Muscle of leg (tissue), 16 donors: ENCODE measurements at places on chromosomes 3 and 15. TPM values are rescaled to one million over a fixed set of nuclear protein-coding genes. Genes with fewer than 3 reads are reported as not detected.

GRCh38 chr3:97911459-97911858, 60.8 kb downstream of the RIOX2 start:
- DNase-seq, result no peak

GRCh38 chr15:48250640-48251076, 44.6 kb downstream of the SLC12A1 start:
- DNase-seq, result peak; percentile 89

DNA sequence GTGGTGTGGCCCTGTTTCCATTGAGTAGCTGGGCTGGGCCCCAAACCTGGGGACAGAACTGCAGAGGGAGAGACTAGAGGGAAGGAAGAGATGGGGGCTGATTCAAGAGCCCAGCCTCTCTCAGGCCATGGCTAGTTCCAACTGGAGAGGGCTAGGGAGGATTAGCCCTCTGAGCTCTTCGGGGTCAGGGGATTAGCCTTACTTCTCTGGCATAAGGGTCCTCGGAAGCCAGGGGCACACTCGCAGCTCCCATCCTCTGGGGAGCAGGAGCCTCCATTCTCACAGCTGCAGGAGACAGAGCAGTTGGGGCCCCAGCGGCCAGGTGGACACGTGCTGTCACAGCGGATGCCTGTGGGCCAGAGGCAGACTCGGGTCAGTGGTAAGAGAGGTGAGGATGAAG, 53.3 kb downstream of the RAB11A start:
- no peak for DNase-seq

- DNase-seq, result no peak
Observed at GRCh38 chr15:65292938-65293518, 2.8 kb upstream of the RNU5A-1 start.

DNA sequence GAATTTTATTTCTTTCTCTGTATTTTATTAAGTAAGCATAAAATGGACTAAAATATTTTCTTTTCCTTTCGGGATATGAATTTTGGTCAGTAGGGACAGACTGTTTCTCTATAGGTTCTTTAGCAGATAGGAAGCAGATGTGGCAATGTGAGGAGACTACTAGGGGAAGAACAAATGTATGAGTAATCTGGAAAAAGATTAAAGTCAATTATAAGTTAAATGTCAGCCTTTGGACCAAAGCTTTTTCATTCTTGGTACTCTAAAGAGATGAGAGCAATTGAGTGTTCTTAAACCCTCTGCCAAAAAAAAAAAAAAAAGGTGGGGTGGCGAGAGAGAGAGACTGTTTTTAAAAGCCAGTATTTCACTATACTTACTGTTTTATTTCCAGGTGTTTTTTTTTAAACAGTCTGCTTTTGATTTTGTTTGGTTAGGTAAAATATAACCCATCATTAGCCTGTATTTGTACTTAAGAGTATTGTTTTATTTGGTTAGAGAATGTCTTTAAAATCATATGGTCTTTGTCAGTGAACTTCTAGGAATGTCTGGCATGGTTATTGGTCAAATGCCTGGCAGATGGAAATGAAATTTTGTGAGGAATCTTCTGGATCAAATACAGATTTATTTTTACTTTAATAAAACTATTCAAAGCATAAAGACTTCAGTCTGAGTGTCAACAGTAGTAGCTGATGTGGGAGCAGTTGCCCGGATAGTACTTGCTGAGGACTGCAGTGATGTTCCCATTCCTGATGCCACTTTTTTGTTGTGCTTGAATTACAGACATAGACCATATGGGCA, 63.8 kb downstream of the LRRC49 start:
- peak; percentile 74 for DNase-seq

- peak; percentile 57 for DNase-seq
Observed at GRCh38 chr3:186985661-186986364, 55.5 kb downstream of the ST6GAL1 start.

GRCh38 chr15:49741712-49742111, 120.9 kb downstream of the DTWD1 start:
- peak; percentile 38 for DNase-seq

- DNase-seq, result no peak
Observed at GRCh38 chr15:63083044-63083443, 38.6 kb upstream of the LACTB start.

DNA sequence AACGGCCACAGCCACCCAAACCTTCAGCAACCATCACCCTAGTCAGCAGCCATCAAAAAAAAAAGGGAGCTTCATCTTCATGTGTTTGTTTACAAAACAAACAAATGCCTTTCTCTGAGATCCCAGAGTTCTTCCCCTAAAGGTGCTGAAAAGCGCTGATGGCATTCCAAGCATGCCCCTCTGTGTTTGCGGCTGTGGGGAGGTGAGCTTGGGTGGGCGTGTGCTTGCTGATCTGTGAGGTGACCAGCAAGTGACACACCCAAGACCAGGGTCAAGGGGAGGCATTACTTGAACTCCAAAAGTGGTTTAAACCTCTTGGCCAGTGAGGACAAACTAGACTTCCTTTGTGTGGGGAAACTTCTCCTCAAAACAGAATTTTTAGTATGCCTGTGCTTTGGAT, 81.5 kb downstream of the DHX36 start:
- DNase-seq, result no peak

DNA sequence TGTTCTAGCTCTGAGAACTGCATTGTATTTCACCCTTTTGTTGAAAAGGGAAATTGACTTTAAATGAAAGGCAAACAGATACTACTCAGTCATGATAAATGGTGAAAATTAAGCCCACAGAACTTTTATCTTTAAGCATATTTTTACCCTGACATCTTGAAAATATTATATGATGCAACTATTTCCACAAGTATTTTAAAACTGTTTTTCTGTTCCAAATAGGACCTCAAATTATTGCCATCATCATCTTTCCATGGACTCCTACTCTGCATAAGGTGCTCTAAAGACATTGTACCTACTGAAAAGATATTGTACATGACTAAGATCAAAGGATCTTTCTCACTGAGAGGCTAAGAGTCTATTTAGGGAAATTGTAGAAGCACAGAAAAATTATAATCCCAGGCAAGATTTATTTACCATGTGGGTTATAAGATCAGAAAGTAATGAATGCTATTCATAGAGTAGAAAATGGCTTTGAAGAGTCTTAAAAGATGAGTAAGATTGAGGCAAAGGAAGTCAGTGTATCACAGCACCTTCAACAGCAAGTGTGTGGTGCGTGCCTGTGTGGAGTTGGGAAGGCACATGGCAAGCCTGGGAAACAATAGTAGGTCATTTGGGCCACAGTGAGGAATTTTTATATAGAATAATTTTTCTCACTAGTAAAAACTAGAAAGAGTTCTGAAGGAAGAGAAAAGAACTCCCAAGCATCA, 68.8 kb downstream of the VGLL3 start:
- no peak for DNase-seq

DNA sequence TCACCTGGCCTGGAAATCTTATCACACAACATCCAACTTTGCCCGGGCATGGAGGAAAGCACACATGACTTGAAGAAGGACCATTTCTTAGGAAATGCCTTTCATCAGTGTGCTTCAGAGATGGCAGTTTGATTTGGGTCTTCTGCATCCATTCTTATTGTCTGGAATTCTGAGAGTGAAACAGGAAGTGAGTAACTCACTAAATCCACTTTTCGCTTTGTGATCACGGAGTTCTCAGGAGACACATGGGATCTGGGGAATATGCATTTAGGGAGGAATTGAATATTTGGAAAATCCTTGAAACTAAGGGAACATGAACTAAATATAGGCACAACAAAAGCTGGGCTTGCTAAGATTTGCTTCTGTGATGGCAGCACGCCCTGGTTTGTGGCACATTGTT, 212.5 kb upstream of the FEZF2 start:
- DNase-seq, result no peak

DNA sequence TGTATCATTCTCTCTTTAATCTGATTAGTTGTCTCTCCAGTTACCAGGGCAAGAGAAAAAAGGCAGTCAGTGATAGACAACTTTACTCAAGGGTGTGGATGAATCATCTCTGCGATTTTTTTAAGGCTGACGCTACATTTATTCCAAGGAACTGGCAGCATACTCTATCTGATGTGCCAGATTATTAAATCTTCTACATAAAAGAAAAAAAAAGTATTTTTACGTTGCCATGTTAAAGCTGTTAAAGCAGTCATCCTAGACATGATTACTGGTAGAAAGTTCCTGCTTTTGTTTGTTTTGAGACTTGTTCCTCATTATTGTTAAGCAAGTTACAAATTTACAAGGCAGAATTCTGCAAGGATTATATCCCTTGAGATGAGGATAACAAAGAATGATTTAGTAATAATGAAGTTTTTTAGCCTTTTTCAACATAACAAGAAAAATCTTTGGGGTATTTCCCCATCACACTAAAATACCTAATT, 121.7 kb downstream of the CBLB start:
- DNase-seq, result peak; percentile 93

DNA sequence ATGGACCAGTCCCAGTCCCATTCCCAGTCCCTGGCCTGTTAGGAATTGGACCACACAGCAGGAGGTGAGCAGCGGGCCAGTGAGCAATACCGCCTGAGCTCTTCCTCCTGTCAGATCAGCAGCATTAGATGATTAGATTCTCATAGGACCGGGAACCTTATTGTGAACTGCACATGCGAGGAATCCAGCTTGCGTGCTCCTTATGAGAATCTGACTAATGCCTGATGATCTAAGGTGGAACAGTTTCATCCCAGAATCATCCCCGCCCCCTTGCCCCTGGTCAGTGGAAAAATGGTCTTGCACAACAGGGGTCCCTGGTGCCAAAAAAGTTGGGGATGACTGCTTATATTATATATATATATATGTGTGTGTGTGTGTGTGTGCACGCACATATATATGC, 63.1 kb downstream of the IFT57 start:
- no peak for DNase-seq

Gene GPR149
- total RNA-seq, result 0.35 TPM

Gene GPR62
- 0.13 TPM for total RNA-seq
